Heart right ventricle (tissue), 16 donors: ENCODE measurements at places on chromosomes 3 and 15. TPM values are rescaled to one million over a fixed set of nuclear protein-coding genes. Genes with fewer than 3 reads are reported as not detected.

- H3K27ac ChIP-seq: no peak overlapping the region
- no peak for DNase-seq
- no peaks in the 10 kb centered on the region for H3K4me1 ChIP-seq
- no peaks in the 10 kb centered on the region for H3K27me3 ChIP-seq
These were observed 18.6 kb downstream of the SUCLG2 start for GRCh38 chr3:67635806-67636205.

EFCAB12 gene
- total RNA-seq: not detected

NOX5 gene
- total RNA-seq: 0.24 TPM

MESP1 gene
- 5.6 TPM for total RNA-seq

DNA sequence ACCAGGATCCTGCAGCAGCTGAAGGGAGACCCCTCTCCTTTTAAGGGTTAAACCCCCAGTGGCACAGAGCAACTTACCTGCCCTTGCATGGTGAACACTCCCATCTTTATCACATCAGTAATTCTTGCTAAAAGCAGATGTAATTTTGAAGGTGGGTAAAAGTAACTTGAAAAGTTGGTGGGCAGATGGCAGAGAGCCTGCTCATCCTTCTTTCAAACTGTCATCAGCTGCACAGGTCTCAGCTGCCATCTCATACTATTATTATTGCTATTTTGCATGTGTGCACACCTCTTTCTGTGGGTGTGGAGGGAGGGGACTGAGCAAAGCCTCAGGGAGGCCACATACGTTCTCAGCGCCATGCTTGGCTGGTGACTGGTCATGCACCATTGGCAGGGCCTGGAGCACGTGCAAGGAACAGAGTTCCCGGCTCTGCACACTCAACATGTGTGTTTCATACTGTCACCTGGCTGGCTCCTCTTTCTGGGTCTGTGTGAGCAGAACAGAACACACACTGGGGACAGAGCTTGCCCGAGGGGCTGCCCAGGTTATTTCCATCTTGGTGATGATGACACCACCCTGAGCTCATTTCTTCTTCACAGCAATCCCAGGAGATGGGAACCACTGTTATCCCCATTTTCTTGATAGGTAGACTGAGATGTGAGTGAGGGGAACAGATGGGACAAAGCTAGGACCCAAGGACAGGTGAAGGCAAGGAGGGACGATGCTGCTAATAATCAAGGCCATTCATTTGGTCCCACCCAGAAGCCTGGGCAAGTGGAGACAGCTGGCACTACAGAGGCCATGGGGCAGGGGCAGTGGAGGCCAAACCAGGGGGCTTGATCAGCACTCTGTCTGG lies 95.8 kb upstream of the KLF13 start:
- no peaks in the 10 kb centered on the region for H3K36me3 ChIP-seq
- DNase-seq: no peak
- H3K27me3 ChIP-seq: no peaks in the 10 kb centered on the region
- peaks cover 8% of the 10 kb centered on the region for H3K4me1 ChIP-seq
- H3K4me3 ChIP-seq: no peak overlapping the region

GPR176 gene
- total RNA-seq: 0.87 TPM

- no peak overlapping the region for H3K27ac ChIP-seq
- no peaks in the 10 kb centered on the region for H3K36me3 ChIP-seq
- H3K4me3 ChIP-seq: no peak overlapping the region
- H3K27me3 ChIP-seq: no peaks in the 10 kb centered on the region
- no peaks in the 10 kb centered on the region for H3K4me1 ChIP-seq
These were observed 143.4 kb downstream of the FEZF2 start for GRCh38 chr3:62229908-62230307.

DNA sequence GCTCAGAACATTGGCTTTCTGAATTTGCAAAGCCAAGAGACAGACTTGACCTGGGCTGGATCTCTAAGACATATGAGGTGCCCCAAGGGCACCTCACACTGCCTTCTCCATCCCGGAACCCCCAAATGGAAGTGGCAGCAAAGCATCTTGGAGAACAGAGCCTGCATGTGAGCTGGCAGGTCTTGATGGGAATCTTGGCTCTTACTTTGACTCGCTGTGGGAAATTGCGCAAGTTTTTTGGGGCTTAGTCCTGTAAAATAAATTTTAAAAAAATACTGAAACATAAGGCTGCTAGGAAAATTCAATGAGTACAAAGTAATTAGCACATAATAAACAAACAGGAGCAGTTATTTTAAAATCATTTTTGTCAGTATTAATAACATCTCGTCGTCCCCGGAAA lies 13.7 kb upstream of the SEC22A start:
- no peaks in the 10 kb centered on the region for H3K36me3 ChIP-seq
- H3K4me3 ChIP-seq: no peak overlapping the region
- H3K27me3 ChIP-seq: no peaks in the 10 kb centered on the region
- no peak for DNase-seq
- H3K27ac ChIP-seq: no peak overlapping the region

GRCh38 chr3:9732080-9732739 lies 675 bp downstream of the BRPF1 start:
- DNase-seq: no peak
- H3K27ac ChIP-seq: peak overlapping the region; percentile 99
- peak overlapping the region; percentile 99 for H3K4me3 ChIP-seq
- H3K36me3 ChIP-seq: peaks cover 30% of the 10 kb centered on the region
- no peaks in the 10 kb centered on the region for H3K27me3 ChIP-seq

DNA sequence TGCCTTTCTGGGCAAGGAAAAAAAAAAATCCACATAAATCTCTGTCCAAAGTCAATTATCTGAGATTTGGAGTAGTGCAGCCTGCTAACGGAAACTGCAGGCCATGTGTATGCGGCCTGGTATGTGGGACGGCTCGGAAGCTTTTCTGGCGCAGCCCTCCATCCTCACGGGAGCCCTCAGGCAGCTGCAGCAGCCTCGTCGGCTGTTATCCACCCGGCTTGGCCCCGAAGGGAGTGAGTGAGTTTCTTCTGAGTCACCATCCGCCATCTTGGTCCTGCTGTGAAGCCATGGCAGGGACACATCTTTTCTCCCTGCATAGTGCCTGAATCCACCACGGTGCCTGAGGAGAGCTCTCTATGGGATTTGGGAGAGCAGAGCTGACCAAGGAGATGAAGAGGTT lies 62.8 kb downstream of the POLR2M start:
- no peaks in the 10 kb centered on the region for H3K27me3 ChIP-seq
- no peaks in the 10 kb centered on the region for H3K36me3 ChIP-seq
- H3K27ac ChIP-seq: peak overlapping the region; percentile 36
- H3K4me1 ChIP-seq: peaks cover 3% of the 10 kb centered on the region
- no peak overlapping the region for H3K4me3 ChIP-seq

DNA sequence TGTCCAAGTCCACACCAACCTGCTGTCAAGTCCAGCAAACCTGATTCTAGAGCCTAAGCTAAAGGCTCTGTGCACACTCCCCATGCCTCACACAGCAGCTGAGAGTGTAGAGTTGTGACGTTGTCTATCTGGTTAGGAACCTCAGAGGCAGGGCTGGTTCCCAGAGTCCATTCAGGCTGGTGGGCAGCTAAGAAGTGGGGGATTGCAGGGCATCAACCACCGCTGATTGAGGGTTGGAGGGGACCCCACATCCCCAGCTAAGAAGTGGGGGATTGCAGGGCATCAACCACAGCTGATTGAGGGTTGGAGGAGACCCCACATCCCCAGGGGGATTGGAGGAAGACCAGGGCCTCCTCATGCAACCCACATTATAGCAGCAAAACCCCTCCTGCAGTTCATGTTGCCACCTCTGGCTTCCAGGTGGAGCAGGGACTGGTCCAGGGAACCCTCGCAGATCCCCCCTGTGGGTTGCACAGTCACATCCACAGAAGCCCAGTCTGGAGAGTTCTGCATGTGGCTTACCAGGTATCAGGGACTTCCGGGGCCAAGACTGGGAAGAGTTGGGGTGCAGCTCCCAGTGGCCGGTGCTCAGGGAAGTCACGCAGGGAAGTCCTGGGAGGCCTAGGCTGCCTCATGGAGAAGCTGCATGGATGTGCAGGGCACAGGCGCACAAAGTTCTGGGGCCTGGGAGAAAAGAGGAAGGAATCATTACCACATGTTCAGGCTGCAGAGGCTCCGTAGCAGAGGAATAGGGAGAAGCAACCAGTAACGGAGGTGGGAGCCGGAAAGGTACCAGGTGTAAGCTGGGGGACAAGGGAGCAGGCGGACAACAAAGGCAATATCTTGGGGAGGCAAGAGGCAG lies 71.4 kb upstream of the PCSK6 start:
- no peak for DNase-seq
- no peak overlapping the region for H3K27ac ChIP-seq
- peaks cover 4% of the 10 kb centered on the region for H3K27me3 ChIP-seq
- H3K4me1 ChIP-seq: peaks cover 14% of the 10 kb centered on the region
- H3K4me3 ChIP-seq: no peak overlapping the region
- H3K36me3 ChIP-seq: no peaks in the 10 kb centered on the region

GRCh38 chr3:86948822-86949221 lies 42.1 kb downstream of the VGLL3 start:
- no peak overlapping the region for H3K4me3 ChIP-seq
- no peak overlapping the region for H3K27ac ChIP-seq
- no peaks in the 10 kb centered on the region for H3K27me3 ChIP-seq
- H3K4me1 ChIP-seq: no peaks in the 10 kb centered on the region

GRCh38 chr3:28841441-28841840 lies 439.4 kb upstream of the RBMS3 start:
- H3K4me3 ChIP-seq: no peak overlapping the region
- no peak for DNase-seq
- no peak overlapping the region for H3K27ac ChIP-seq
- H3K4me1 ChIP-seq: no peaks in the 10 kb centered on the region
- no peaks in the 10 kb centered on the region for H3K36me3 ChIP-seq
- H3K27me3 ChIP-seq: no peaks in the 10 kb centered on the region

IGDCC3 gene
- total RNA-seq: 0.07 TPM

GRCh38 chr3:88509582-88509981 lies 359.8 kb downstream of the C3orf38 start:
- no peak overlapping the region for H3K27ac ChIP-seq

EEF1AKMT4 gene
- 0.64 TPM for total RNA-seq

DNA sequence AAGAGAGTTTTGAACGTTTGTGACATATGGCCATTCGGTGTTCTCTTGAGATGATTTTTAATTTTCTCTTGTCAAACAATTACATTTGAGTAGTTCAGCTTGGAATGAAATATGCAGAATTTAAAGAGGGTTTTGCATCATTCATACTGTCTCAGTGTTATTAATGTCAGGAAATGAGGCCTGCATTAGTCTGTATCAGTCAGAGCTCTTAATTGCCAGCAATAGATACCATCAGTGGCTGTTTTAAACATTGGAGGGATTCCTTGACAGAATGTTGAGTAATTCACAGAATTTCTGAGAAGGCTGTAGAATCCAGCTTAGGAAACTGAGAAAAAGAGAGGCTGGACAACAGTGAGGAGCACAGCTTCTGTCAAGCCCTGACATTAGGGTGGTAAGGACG lies 722.0 kb downstream of the NR2F2 start:
- no peaks in the 10 kb centered on the region for H3K27me3 ChIP-seq
- H3K4me3 ChIP-seq: no peak overlapping the region
- no peak for DNase-seq
- H3K36me3 ChIP-seq: no peaks in the 10 kb centered on the region
- H3K27ac ChIP-seq: no peak overlapping the region

DNA sequence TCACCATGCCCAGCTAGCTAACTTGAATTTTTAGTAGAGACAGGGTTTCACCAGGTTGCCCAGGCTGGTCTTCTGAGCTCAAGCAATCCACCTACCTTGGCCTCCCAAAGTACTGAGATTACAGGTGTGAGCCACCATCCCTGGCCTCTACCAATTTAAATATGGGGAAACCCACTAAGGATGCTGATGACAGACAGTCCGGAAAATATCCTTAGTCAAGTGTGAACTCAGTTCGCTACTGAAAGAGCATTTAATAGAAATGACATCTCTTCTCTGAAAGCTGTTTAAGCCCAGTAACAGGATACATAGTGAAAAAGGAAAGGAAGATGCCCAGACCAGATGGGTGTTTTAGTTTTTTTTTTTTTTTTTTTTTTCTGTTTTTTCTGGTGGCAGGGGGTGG lies 7.7 kb upstream of the GRAMD2A start:
- no peak for DNase-seq
- no peak overlapping the region for H3K27ac ChIP-seq
- no peak overlapping the region for H3K4me3 ChIP-seq
- H3K27me3 ChIP-seq: no peaks in the 10 kb centered on the region
- H3K4me1 ChIP-seq: peaks cover 48% of the 10 kb centered on the region
- H3K36me3 ChIP-seq: peaks cover 14% of the 10 kb centered on the region

PARP15 gene
- total RNA-seq: 0.64 TPM

GRCh38 chr3:99504258-99504657 lies 134.1 kb upstream of the COL8A1 start:
- H3K4me1 ChIP-seq: peaks cover 47% of the 10 kb centered on the region
- no peak for DNase-seq
- H3K4me3 ChIP-seq: no peak overlapping the region
- no peaks in the 10 kb centered on the region for H3K36me3 ChIP-seq
- H3K27me3 ChIP-seq: no peaks in the 10 kb centered on the region

DNA sequence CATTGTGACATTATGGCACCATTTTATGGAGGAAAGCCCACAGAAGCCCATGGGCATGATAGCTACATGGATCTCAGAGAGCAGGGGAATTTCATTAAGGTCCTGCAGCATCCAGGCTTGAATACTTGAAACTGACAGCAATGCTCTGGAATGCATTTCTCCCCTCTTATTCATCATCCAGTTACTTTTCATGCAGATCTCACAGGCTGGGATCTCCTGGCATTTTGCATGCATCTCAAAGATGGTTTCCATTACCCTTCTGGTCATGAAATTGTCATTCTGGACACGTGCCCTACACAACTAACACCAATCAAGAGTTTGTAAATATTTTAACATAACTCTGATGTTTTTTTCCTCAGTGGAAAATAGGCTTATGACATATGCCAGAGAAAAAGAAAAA lies 32.4 kb downstream of the VGLL3 start:
- H3K4me1 ChIP-seq: no peaks in the 10 kb centered on the region
- H3K27ac ChIP-seq: no peak overlapping the region
- no peaks in the 10 kb centered on the region for H3K27me3 ChIP-seq
- DNase-seq: no peak
- no peak overlapping the region for H3K4me3 ChIP-seq
- no peaks in the 10 kb centered on the region for H3K36me3 ChIP-seq

ALG3 gene
- total RNA-seq: 17.9 TPM
